ENCODE measurements at places on chromosomes 2 and 18.

GRCh38 chr2:177574356-177574755, 181.8 kb downstream of the AGPS start:
- no peak for DNase-seq

DNA sequence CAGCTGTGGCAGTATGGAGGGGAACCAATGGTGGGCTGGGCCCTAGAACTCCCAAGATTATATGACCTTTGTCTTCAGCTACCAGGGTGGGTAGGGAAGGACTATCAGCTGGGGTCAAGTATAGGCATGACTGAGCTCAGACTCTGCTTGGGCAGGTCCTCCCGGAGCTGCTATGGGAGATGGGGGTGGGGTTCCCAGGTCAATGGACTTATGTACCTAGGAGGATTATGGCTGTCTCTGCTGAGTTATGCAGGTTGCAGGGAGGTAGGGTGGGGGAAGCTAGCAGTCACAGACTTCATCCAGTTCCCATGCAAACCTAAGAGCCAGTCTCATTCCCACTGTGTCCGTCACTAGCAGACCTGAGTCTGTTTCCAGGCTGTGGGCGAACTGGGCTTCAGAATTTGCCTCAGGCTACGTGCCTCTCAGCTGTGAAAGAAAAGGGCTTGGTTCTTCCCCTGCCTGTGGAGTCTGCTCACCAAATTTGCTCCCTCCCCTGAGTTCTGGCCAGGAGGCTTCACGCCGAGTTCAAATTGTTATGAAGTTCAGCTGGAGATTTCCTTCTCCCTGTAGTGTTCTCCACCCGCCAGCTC, 985.8 kb upstream of the NRXN1 start:
- no peak for DNase-seq

DNA sequence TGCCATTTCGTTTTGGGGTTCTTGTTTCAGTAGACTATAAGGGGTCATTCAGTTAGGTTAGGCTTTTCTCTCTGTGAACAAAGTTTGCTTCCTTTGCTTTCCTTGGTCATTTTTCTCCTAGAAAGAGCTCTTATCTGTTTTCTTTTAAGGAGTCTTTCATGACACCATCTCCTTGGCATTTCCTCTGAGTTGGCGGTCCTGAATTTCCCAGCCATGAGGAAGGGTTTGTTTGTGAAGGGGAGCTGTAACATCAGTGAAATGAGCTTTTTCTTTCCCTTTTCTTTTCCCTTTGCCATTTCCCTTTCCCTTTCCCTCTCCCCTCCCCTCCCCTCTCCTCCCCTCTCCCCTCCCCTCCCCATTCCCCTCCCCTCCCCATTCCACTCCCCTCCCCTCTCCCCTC, 61.7 kb downstream of the MAP4K4 start:
- no peak for DNase-seq

DNA sequence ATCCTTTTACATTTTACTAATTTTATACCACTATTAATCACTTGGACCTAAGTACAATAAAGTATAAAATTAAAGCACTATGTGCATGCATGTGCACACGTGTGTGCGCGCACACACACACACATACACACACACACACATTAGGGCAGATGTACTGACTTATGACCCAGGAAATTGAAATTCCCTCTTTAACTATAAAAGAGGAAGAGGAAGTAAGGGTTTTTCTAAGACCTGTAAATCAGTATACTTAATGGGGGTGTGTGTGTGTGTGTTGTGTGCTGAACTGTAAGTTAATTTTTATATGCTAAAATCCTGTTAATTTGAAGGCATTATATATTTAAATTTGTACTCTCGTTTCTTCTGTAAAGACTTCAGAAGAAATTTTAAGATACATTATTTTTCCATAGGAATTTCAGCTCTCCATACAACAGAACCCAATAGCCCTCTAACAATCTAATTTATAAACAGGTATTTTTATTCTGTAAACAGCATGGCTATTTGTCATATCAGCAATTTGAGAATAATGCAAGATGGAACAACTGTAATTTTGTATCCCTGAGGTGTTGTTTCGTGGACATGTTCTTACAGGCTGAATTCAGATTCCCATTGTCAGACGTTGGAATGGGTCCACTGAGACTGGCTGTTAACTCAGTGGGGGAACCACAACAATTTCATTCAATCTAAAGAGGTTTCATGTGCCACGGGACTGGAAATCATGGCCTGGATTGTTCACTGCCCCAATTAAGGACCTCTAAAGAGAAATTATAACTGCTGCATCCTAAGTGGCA, 90.9 kb downstream of the PLA2R1 start:
- DNase-seq, result no peak

DNA sequence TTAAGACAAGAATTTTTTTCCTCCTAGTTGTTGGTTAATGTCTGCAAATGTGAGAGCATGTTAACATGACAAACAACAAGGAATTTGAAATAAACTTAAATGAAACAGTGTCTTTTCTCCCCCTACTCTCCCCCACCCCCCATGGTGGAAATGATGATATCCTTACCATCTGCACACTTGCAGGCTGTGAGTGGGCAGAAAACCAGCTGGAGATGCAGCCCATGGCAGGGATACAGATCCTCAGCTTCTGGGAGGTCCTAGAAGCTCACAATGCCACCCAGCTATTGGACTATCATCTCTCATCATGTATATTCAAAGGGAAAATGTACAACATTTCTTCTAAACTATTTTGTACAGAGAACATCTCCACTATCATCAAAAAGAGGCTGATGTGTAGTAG, 196.8 kb downstream of the SLC8A1 start:
- DNase-seq, result no peak

- DNase-seq, result no peak
Observed at GRCh38 chr18:60060026-60060425, 160.2 kb downstream of the PMAIP1 start.

DNA sequence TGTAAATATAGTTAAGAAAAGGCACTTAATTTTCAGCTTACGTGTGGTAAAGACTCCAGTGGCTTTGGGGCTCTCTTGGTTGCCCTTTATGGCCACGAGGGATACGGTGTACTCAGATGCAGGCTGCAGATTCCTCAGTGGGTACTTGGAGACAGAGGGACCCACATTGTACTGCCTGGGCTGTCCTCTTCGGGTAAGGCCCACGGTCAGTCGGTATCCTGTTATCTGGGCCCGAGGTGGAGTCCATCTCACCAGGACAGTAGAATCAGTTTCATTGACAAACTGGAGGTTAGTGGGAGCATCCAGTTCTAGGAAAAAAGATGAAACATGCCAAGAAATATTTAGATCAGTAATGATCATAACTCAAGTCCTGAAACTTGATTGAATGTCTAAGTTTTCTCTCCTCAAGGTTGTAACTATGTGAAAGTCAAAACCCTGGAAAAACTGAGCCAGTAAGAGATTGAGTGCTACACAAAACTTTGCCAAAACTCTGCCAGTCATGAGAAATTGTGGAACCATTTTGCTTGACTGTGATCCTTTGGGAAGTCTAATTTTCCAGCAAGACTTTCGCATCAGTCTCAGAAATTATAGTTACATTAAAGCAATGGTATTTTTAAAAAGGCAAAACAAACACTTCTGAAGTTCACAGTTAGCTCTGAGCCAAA, 31.4 kb downstream of the FN1 start:
- no peak for DNase-seq

DNA sequence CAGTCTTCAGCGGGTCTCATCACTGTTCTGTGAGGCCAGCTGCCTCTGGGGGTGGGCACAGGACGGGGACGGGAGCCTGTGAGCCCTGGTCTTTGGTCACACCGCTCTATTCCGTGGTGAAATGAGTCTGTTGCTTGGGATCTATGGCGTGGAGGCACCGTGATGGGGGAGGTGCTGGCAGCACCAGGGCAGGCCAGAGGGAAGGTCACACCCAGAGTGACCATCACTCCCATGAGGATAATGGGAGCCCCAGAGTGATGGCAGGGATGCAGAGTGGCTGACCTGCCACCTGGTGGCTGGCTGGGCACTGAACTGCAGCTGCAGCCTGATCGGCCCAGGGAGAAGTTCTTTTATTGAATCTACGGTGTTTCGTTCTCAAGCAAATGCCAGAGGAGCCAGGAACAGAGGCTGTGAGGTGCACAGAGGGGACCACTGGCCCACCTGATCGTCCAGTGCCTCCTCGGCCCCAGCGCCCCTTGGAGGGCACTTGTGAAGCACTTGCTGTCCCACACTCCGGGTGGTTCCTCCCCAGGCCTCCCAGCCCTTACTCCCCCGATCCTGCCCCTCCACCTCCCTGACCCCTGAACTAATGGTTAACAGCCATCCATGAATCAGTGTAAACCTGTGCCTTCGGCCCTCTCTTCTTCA, 17.9 kb downstream of the KCNIP3 start:
- no peak for DNase-seq

- DNase-seq, result no peak
Observed at GRCh38 chr2:222945887-222946286, 85.1 kb downstream of the ACSL3 start.

DNA sequence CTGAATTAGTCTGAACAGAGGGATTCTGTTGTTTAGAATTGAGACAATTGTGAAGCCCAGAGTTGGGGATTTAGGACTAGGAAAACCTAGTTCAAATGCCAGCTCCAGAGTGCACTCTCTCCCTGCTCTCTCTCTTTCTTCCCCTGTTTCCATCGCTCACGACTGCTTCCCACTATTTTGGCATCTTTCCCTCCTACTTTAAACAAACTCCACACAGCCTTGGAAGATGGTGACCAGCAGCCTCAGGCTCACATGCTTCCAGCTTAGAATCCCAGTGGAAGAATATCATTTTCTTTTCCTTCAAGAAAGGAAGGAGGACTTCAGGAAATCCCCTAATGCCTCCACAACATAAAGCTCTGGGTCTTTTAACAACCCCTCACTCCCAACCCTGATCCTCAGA, 6.1 kb upstream of the DNMT3A start:
- DNase-seq, result no peak

- DNase-seq, result no peak
Observed at GRCh38 chr2:110854355-110855081, 122.1 kb downstream of the ACOXL start.

DNA sequence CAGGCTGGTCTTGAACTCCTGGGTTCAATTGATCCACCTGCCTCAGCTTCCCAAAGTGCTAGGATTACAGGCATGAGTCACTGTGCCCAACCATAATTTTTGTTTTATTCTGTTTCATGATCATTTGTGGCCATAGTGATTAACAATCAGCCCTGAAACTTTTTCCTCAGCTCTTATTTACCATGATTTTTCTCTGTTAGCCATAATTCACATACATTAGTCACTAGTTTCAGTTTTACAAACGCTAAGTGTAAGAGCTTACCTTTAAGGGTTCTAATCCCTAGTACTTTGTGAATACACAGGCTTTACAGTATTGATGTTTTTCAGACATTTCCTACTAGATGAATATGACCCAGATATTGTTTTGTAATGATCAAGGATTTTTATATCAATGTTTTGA, 216.1 kb downstream of the DPP4 start:
- DNase-seq, result no peak

DNA sequence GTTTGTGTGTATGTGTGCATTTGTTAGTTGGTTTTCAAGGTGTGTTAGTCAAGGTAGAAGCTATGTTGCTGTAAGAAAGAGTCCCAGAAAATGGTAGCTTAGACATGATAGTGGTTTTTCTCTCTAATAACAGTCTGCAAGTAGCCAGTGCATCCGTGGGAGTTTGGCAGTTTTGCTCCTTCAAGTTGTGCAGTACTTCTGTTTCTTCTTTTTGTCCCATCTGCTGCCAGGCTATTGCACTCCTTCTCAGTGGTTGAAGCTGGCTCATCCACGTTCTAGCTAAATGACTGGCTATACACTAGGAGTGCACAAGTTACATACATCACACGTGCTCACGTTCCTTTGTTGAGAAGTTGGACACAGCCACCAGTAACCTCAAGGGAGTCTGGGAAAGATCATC, 134.7 kb downstream of the ASXL3 start:
- DNase-seq, result no peak

GRCh38 chr2:217827430-217828201, 175.2 kb downstream of the TNS1 start:
- DNase-seq, result no peak

GRCh38 chr18:22975508-22975907, 42.4 kb downstream of the RBBP8 start:
- no peak for DNase-seq

DNA sequence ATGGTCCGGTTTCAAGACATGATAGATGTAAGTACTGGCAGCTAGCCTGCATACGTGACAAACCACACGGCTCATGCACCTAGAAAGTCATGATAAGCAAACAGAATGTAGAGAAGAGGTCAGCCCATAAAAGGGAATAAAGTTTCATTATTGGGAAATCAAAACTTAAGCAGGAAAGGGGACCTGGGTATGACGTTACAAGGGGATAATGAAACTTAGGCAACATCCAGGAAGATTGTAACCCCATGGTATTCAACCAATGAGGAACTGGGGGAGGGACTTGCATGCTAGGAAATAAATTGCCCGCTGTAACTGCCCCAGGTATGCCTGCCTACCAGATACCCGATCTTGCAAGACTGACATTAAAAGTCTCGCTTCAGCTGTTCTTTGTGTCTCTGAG, 1679.0 kb downstream of the SUCLG1 start:
- DNase-seq, result no peak

DNA sequence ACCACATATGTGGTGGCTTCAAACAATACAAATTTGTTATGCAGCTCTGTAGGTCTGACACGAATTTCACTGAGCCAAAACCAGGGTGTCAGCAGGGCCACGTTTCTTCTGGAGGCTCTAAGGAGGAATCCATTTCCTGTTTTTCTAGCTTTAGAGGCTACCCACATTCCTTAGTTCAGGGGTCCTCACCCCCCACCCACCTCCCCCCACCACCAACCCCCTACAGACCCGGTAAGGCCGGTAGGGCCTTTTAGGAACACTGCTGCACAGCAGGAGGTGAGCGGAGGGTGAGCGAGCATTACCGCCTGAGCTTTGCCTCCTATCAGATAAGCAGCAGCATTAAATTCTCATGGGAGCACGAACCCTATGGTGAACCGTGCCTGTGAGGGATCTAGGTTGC, 10.6 kb upstream of the SLC39A10 start:
- DNase-seq, result no peak

- DNase-seq, result no peak
Observed at GRCh38 chr2:1969701-1970015, 225.3 kb upstream of the PXDN start.

DNA sequence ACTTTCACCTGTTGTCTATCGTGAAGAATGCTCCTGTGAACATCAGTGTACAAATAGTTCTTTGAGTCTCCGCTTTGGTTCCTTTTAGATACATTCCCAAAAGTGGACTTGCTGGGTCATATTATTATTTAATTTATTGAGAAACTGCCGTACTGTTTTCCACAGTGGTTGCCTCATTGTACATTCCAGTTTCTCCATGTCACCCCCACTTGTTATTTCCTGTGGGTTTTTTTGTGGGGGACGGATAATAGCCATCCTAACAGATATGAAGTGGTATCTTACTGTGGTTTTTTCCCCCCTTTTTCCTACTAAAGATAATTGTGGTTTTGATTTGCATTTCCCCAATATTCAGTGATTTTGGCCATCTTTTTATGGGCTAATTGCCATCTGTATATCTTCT, 53.8 kb downstream of the SMCHD1 start:
- DNase-seq, result no peak
